ENCODE measurements at places on chromosomes 2 and 18.

DNA sequence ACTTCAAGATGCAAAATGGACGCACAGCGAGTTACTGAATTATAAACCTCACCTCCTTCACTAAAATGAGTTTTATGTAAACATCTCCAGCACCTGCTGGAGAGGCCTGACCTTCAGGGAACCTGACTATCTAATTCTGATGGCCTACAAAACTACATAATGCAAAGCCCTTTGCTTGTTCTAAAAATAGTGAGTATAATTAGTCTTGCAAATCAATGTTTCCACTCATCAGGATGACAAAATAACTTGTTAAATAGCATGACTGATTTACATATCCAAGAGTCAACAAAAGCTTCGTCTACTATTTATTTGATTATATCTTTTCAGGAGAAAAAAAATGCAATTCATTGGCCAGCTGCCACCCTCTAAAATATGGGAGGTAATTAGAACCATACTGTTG is 326.3 kb upstream of the MC4R start:
- DNase-seq: no peak

- no peak for DNase-seq
Observed at GRCh38 chr18:36396190-36396589, 98.7 kb downstream of the FHOD3 start.

GRCh38 chr2:47519147-47519537 is 116.2 kb downstream of the MSH2 start:
- DNase-seq: no peak

GRCh38 chr2:63665846-63666475 is 77.2 kb downstream of the MDH1 start:
- peak; percentile 30 for DNase-seq

GRCh38 chr2:24515831-24516230 is 24.8 kb downstream of the NCOA1 start:
- DNase-seq: no peak

GRCh38 chr18:23900994-23901393 is 113.6 kb upstream of the TTC39C start:
- DNase-seq: no peak

- no peak for DNase-seq
Observed at GRCh38 chr2:194020155-194020554, 1636.9 kb upstream of the SLC39A10 start.

GRCh38 chr2:11140492-11140891 is 14.8 kb upstream of the SLC66A3 start:
- DNase-seq: no peak

- DNase-seq: no peak
Observed at GRCh38 chr18:272650-273049, 4.8 kb upstream of the THOC1 start.

- DNase-seq: no peak
Observed at GRCh38 chr2:111055735-111056134, 65.0 kb upstream of the BCL2L11 start.

DNA sequence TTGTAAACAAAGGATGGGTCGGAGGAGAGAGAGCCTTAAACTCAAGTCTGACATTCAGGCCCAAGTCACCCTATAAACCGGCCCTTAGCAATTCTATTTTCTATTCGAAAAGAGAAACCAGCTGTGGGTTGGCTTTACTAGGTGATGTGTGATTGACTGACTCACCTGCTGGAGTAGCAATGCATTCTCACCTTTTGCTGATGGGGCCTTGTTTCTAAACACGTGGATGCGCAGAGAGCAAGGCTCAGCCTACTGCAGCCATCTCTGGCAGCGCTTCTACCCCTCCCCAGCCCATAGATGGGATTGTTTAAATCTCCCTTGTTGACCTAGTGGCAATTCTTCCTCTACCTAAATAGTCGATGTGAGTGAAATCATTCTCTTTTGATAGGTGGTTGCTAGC is 138.5 kb downstream of the MEIS1 start:
- no peak for DNase-seq

- no peak for DNase-seq
Observed at GRCh38 chr2:2045141-2045540, 285.9 kb downstream of the MYT1L start.

- no peak for DNase-seq
Observed at GRCh38 chr2:33555681-33556080, 43.4 kb downstream of the FAM98A start.

- DNase-seq: no peak
Observed at GRCh38 chr18:8807488-8807805, 102.1 kb downstream of the MTCL1 start.

DNA sequence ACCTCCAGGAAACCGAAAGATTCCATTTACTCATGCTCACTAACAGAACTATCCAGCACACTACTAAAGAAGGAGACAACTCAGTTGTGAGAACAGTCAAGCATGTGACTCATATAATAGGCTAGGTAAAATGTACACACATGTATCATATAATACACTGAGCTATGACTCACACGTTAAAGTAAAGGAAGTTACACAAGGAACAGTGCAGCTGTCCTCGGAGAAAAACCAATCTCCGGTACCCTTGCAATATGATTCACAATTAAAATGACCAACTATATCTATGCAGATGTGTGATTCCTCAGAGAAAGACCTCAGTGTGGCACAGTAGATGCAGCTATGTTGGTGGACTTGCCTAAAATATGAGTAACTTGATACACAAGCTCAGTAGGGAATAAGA is 76.5 kb downstream of the STRN start:
- peak; percentile 69 for DNase-seq

DNA sequence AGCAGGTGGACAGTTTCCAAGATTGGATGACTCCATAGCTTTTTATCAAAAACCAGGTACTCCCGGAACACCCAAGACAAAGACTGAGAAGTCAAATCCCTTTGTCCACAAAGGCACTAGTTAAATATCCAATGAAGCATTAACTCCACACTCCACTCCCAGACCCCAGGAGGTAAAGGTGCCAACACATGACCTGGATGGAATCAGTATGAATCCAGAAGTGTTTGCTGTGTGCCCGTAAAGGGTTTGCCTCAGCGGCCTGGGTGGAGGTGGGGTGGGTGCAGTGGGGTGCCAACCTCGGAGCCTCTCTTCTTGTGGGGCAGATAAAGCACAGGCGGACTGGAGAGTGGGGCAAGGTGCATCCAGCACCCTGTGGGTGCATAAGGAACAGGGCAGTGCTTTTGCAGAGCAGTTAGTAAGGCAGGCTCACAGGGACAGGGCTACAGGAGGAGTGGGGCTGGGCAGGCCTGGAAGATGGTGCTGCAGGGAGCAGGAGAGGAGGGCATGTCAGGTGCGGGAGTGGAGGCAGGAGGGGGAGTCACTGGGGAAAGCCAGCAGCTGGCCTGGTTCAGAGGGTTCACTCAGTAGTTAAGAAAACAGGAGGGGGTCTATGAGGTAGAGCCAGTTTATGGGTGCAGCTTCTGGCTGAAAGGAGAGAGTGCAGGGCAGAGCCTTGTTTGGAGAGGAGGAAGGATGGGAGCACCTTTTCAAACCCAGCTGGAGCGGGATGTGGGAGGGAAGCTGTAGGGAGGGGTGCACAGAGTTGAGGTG is 208.4 kb upstream of the SMAD2 start:
- DNase-seq: no peak

DNA sequence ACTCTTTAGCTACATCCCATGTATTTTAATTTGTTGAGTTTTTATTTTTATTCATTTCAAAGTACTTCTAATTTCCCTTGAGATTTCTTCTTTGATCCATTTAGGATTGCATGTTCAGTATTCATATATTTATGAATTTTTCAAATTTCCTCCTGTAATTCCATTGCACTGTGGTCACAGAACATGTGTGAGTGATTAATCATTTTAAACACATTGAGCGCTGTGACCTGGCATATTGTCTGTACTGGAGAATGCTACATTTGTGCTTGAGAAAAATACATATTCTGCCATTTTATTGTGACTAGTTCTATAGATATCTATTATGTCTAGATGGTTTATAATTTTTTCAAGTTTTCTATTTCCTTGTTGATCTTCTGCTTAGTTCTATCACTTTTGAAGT is 353.7 kb downstream of the RAD51AP2 start:
- no peak for DNase-seq

DNA sequence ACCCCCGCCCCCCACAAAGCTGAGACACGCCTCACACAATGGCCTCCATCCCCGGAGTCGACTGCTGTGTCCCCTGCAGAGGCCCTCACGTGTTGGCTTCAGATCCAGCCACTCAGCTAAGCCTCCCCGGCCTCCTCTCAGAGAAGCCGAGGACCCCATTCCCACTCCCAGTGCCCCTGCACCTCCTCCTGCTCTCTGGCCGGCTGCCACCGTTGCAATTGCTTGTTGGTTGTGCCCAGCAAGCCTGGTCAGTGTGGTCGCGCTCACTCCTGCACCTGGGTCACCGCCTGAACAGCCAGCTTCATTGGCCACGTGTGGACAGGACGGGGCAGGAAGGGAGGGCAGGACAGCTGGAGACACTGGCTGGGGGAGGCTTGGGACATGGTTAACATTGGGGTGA is 191.5 kb upstream of the SALL3 start:
- DNase-seq: no peak

DNA sequence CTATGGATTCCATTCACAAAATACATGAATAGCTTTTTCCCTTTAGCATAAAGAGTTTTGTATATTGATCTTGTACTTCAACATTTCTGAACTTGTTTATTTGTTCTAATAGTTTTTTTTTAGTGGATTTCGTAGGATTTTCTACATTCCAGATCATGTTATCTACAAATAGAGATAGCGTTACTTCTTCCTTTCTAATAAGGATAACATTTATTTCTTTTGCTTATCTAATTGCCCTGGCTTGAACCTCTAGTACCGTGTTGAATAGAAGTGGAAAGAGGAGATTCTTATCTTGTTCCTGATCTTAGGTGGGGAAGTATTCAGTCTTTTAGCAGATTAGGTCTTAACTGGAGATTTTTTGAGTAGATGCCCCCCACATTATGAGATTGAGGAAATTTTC is 9.5 kb downstream of the UGT1A6 start:
- no peak for DNase-seq

DNA sequence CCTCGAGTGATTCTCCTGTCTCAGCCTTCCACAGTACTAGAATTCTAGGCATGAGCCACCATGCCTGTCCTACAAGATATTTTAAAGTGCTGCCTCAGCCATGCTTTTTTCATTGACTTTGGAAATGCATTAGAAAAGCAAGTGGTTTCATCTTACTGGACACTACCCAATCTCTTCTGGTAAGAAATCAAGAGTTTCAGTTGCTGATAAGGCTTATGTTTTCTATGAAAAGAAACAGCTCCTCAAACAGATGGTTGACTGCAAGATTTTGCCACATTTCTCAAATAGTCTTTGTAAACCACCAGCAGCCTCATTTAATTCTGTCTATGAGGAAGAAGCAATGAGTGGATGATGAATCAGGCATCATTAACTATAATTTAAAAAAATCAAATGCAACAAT is 264.5 kb upstream of the LRP1B start:
- no peak for DNase-seq

- no peak for DNase-seq
Observed at GRCh38 chr2:10356439-10356811, 53.7 kb downstream of the HPCAL1 start.

- DNase-seq: no peak
Observed at GRCh38 chr2:182937870-182938269, 71.4 kb upstream of the FRZB start.

DNA sequence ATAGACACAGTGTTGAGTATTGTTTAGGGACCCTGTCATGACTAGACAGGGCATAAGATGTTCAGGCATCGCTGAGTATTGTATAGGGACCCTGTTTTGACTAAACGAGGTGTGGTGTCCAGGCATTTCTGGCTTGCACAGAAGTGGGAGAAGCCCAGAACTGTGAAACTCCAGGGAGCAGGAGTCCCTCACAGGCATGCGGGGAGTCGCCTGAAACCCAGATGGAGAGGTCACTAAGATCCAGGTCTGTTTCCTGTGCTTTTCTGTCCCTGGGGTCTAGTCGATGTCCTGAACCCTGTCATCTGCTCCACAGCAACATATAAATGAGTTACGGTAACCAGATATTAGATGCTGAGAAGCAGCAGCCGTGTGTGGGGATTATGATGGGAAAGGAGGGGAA is 469.0 kb upstream of the SALL3 start:
- DNase-seq: no peak

- DNase-seq: no peak
Observed at GRCh38 chr2:189862751-189863150, 78.5 kb downstream of the PMS1 start.

GRCh38 chr2:176104316-176105077 is 2.6 kb upstream of the HOXD11 start:
- DNase-seq: no peak

GRCh38 chr2:208872591-208872990 is 466.0 kb downstream of the PTH2R start:
- DNase-seq: no peak

- DNase-seq: no peak
Observed at GRCh38 chr2:72579591-72580180, 246.1 kb downstream of the EXOC6B start.

GRCh38 chr2:57882895-57883515 is 163.6 kb upstream of the VRK2 start:
- DNase-seq: no peak

- no peak for DNase-seq
Observed at GRCh38 chr2:241088791-241089732, 13.0 kb downstream of the MTERF4 start.

- DNase-seq: no peak
Observed at GRCh38 chr2:196604196-196604595, 35.3 kb upstream of the CCDC150 start.

- no peak for DNase-seq
Observed at GRCh38 chr2:123500346-123500745, 524.7 kb upstream of the CNTNAP5 start.

- DNase-seq: peak; percentile 69
Observed at GRCh38 chr2:88159955-88160415, 10.2 kb upstream of the THNSL2 start.

DNA sequence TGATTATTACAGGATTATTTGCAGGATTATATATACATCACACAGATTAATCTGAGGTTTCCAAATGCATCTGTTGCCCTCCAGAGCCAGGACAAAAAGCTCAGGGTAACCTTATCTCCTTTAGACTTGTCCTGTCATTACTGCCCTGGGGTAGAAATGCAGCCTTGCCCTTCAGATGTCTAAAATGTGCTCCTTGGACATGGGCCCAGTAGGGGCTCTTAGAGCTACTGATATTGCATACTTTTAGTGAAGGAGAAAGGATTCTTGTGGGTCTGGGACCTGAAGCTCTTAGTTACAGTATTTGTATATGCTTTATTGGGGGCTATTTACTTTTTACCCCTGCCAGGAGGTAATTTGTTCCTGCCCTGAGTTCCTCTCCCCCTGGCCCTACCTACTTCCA is 56.1 kb downstream of the PRKRA start:
- no peak for DNase-seq

- peak; percentile 7 for DNase-seq
Observed at GRCh38 chr2:79660557-79660956, 147.7 kb downstream of the CTNNA2 start.

- peak; percentile 33 for DNase-seq
Observed at GRCh38 chr2:55231546-55232083, 478 bp downstream of the CLHC1 start.

Data from AG08396 (cell line).